NCI-H526 treated with DMSO at 0.1 percent for 48 hours (cell line): ENCODE measurements at places on chromosomes 6 and 20.

GRCh38 chr20:43863821-43864544, 50.7 kb upstream of the TOX2 start:
- DNase-seq, result no peak

- DNase-seq, result peak; percentile 29
Measured at GRCh38 chr6:167683028-167683862, 143.5 kb upstream of the AFDN start.

- DNase-seq, result no peak
Measured at GRCh38 chr20:48102076-48102787, 317.0 kb upstream of the SULF2 start.

GRCh38 chr6:135043846-135044245, 10.8 kb downstream of the HBS1L start:
- DNase-seq, result no peak

DNA sequence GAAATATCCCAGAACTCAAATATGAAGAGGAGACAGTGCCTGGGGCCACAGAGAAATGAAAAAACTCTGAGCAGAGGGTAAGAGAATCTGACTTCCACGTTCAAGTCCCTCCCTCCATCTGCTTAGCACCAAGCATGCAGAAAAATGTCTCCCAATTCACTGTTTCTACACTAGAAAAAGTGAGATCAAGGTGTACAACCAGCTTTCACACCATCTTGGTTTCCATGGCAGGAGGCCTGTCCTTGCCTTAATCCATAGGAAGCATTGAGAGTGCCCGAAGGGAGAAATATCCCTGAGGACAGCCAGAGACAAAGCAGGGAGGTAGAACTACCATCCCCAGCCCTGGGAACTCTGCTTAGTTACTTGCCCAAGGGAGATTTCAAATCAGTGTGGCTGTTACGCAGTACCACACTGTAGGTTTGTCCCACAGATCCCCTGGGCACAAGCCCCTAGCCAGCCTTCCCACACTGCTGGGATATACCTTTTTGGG, 82.9 kb downstream of the SCML4 start:
- DNase-seq, result no peak

GRCh38 chr20:19077370-19078220, 134.8 kb upstream of the SLC24A3 start:
- DNase-seq, result no peak

DNA sequence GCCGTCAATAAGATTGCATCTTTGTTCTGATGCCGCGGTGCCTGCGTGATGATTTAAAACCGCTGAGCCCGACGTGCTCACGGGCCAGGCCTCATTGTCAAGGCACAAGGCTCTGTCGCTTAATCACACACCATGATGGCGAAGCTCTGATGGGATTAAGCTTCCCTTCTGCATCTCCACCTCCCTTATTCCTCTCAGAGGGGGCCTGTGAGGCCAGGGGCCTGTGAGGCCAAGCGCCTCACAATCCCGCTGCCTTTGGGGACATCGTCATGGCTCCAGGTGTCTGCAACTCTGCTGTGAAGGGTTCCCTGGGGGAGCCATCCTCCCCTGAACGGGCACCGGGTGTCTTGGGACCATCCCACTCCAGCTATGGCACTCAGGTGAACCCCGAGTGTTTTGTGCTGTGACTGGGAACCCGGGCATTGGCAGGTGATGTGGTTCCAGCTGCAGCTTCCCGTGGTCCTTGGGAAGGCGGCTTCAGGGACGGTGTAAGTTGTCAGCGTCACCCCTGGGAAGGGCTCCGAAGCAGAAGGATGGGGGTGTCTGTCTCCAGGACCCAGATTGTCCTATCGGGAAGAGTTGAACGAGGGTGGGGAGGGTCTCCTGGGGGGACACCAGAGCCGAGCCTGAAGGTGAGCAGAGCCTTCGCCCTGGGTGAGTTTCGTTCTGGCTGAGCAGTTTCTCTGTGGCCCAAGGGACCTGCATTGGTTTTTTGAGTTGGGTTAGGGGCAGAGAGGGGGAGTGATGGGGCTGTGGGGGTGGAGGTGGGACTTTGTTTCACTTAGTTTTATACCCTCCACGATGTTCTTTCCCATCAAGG, 18.0 kb upstream of the BHLHE23 start:
- no peak for DNase-seq

- no peak for DNase-seq
Measured at GRCh38 chr6:55182016-55182650, 7.8 kb downstream of the HCRTR2 start.

- DNase-seq, result no peak
Measured at GRCh38 chr6:50271266-50271665, 221.5 kb upstream of the DEFB112 start.

- DNase-seq, result no peak
Measured at GRCh38 chr20:61841966-61842365, 223.7 kb downstream of the TAF4 start.

DNA sequence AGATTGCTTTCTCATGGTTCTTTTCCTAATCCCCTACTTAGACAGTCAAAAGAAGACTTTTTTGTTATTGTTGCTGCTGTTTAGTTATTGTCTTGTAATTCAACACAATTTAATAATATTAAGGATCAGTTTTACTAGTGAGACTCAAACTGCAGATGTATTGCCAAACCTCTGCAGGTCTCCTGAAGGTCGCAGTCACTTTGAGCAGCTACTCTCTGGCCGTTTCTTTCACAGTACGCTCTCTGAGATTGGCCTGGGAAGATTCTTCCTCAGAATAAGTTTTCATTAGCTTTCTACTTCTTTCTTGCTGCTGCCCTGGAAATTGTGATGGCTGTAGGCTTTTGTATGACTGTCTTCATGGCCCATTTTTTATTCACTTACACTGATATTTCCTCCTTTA, 930.8 kb downstream of the QKI start:
- no peak for DNase-seq

- no peak for DNase-seq
Measured at GRCh38 chr6:99590728-99591672, 15.6 kb upstream of the PRDM13 start.

DNA sequence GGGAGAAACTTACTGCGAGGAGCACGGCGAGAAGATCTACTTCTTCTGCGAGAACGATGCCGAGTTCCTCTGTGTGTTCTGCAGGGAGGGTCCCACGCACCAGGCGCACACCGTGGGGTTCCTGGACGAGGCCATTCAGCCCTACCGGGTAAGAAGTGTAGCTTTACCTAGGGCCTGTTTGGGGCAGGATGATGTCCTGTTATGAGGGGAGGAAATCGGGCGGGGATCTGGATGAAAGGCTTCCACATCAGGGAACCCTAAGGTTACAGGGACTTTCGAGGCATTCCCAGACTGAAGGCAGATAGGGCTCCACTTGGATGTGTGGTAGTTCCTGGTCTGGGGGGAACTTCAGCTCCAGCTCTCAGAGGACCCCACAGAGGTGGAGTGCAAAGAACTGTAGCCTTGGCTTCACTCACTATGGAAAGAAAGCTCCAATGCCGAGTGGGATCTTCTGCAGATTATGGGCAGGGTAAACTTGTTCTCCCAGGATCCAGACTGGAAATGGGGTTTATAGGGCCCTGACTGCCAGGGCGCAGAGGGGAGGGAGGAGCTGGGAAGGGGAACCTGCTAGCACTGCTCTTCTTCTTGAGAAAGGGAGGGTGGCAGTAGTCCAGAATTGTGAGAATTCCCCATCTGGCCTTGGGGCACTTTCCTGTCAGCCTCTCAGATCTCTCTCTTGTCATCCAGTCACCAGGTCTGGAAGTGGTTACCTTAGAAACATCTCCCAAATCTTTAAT, 740 bp downstream of the TRIM15 start:
- DNase-seq, result no peak
